Thoracic aorta (tissue), 2 donors: ENCODE measurements at places on chromosomes 12 and 14.

DNA sequence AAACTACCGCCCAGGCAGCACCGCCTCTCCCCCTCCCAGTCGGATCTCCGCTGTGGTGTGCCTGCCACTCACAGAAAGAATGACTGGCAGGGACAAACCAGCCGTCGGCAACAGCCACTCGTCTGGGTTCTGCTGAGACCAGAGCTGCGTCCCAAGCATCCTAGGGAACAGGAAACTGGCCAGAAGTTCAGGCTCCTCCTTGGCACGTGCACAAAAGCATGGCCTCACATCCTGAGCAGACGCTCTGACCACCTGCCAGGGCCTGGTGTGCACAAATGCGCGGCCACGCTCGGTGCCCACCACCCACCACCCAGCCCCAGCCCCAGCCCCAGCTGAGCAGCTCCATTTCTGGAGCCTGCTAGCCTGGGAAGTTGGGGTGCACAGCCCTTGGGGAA is 214.8 kb downstream of the DPF3 start:
- no peak for DNase-seq

GRCh38 chr12:57000393-57000792 is 6.0 kb downstream of the ZBTB39 start:
- no peak for DNase-seq

- DNase-seq: no peak
These were observed 2.7 kb downstream of the KTN1 start for GRCh38 chr14:55582746-55583145.

GRCh38 chr14:103518422-103519042 is 4.1 kb downstream of the CKB start:
- no peak for DNase-seq

DNA sequence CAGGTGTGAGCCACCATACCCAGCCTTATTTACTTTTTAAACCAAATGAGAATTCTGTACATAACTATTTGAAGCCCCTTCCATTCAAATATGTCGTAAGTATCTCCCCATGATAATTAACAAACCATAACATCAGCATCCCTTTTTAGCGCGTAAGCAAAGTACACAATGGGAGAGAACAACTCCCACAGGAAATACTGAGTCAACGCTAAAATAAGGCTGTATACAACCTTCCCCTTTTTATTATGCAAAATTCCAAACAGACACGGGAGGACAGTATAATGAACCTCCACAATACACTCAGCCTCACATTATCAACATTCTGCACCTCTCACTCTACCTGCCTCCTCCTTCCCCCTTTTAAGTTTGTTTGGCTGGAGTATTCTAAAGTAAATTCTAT is 73.5 kb downstream of the CCDC88C start:
- DNase-seq: no peak
